Mucosa of descending colon (tissue), 3 donors: ENCODE measurements at places on chromosomes 5 and 9. TPM values are rescaled to one million over a fixed set of nuclear protein-coding genes. Genes with fewer than 3 reads are reported as not detected.

DNA sequence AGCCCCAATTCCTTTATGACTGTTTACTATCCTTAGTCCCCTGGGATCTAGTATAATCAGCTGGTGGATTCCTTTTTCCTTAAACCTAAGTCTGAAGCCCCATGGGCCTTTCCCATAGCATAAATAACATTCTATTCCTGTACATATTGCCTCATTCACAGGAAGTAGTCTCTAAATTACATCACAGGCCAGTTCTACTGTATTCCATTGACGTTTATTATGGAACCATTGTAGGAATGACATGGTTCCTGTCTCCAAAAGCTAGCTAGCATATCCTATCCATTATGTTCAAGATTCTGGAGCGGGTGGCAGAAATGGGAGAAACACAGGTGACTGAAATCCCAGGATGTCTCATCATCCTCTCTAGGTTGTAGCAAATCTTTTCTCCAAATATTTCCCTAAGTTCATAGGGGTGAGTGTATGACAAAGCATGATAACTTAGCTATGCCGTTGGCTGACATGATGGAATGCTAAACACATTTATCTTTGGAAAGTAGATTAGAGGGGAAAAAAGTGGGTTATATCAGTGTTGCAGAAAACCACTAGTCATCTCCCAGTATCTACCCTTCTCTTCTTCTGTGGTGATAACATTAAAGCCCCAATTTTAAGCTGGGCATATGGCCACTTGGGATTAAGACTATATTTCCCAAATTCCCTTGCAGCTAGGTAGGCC, 140.1 kb downstream of the FGF1 start:
- DNase-seq: no peak

DNA sequence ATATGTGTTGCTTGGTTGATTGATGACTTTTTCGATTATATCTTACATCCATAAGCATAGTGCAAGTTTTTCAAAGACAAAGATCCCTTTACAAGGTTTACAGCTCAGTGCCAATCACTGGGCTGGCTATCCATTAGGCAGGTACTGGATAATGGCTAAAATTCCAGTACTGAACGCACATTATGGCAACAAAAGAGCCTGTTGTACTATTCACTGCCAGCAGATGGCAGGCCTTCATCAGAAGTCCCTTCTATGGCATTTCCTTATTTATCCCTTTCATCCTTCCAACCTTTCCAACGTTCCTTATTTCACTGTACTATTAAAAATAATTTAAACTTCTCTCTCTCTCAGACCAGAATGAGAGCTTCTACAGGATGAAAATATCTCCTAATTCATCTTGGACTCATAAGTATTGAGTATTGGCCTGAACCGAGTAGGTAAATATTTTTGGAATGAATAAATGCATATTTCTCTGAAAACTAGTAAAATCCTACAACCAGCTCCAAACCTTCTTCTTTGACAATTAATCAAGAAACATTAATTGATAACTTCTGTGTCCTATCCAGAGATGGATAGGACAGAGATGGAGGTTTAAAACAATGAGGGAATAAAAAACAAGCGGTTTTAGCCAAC, 6.7 kb upstream of the WNT8A start:
- DNase-seq: peak; percentile 31

GRCh38 chr5:9483779-9484178, 62.1 kb downstream of the SEMA5A start:
- DNase-seq: no peak

TMC1 gene
- total RNA-seq: 0.77 TPM

GLRA1 gene
- total RNA-seq: not detected

IFNA13 gene
- total RNA-seq: not detected

DNA sequence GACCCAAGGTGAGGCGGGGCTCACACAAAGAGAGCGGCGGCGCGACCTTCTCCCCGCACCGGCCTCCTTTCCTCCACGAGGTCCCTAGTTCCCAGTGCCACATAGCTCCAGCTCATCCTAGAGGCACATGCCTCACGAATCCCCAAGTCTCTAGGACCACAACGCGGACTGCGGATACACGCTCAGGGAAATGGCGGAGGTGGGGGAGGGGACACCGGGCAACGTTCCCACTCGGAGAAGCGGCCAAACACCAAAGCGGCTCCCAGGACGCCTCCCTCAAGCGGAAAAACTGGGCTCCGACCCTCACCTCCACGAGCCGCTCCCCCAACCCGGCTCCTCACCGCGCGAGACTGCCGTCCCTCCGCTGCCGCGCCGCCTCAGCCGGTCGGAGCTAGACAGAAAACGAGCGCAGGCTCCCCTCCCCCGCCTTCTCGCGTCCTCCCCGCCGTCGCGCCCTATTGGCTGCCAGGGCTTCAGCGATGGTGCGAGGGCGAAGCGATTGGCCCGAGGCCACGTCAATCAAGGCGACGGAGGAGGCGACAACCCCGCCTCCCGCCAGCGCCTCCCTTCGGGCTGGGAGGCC, at the start of gene HNRNPK:
HNRNPK (minus strand) TSS at position 404 of the 583 bp plus-strand sequence. CDS start 1,963 bp downstream, outside the sequence.
- peak; percentile 99 for DNase-seq

- no peak for DNase-seq
Measured at GRCh38 chr5:87876616-87877015, 392.0 kb downstream of the TMEM161B start.

- no peak for DNase-seq
Measured at GRCh38 chr5:66417781-66418180, 178.4 kb upstream of the MAST4 start.

F12 gene
- 3.0 TPM for total RNA-seq

DNA sequence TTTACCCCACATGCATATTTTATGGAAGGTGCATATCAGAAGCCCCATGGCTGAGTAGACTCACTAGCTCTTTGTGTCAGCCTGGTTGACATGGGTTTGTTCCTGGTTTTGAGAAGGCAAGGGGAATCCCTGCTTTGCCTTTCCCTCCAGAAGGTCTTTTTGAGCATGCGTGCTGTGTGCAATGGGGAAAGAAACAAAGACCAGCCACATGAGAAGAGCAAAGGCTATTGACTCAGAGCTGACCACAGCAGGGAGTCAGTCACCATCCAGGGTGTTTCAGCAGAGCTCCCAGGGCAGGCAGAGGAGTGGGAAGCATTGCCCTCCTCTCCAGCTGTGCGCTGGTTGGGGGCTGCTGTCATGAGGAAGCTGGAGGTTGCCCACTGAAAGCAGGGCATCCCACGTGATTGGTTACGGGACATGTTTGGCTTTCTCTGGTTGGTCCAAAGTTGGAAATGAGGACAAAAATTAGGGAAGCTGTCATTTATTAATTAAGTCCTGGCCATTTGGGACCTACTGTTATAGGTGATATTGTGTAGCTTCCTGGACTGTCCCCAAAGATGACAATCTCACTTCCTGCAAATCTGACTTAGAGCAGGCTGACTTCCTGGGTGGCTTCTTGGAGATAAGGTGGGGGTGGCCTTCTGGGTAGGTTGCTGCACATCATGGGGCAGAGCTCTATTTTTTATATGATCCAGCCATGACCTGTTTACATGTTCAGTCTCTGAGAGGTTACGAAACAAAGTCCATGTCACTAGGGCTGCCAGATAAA, 48.9 kb upstream of the TDRD7 start:
- DNase-seq: no peak

FGD3 gene
- total RNA-seq: 5.4 TPM

GRCh38 chr5:31688515-31689092, 49.7 kb downstream of the PDZD2 start:
- DNase-seq: no peak

PCSK1 gene
- 1.5 TPM for total RNA-seq

DNA sequence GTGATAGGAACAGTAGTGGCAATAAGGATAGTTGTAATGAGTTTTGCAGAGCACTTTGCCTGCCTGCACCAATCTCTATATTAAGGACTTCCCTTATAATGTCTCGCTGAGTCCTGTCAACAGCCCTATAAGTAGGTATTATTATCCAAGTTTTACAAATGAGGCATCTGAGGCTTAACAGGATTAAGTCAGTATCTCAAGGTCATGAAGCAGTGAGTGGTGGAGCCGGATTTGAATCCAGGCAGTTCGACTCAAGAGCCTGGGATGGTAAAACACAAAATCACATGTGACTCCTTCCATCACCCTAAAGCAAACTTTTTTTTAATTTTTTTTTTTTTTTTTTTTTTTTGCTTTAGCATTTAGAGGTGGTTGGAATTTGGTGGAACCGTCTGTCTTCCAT, 59.0 kb upstream of the RARS1 start:
- no peak for DNase-seq

DNA sequence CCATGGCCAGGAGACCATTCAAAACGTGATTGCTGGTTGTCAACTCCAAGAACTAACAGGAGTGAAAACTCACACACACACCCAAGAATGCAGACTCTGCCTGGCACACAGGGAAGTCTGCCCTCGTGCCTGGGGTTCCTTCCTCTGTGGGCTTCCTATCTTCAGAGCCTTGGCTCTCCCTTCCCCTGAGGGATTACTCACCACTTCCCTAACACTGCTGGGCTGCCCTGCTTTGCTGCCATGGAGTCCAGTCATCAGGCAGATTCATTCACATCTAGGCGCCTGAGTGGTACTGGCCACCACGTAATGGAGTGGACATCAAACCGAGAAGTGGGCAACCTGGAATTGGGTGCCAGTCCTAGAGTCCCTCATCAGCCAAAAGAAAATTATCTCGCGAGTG, 76.4 kb upstream of the PRSS3 start:
- peak; percentile 15 for DNase-seq

- DNase-seq: no peak
Measured at GRCh38 chr5:180704362-180704761, 35.5 kb downstream of the OR2Y1 start.

NOXA1 gene
- 18.0 TPM for total RNA-seq

DNA sequence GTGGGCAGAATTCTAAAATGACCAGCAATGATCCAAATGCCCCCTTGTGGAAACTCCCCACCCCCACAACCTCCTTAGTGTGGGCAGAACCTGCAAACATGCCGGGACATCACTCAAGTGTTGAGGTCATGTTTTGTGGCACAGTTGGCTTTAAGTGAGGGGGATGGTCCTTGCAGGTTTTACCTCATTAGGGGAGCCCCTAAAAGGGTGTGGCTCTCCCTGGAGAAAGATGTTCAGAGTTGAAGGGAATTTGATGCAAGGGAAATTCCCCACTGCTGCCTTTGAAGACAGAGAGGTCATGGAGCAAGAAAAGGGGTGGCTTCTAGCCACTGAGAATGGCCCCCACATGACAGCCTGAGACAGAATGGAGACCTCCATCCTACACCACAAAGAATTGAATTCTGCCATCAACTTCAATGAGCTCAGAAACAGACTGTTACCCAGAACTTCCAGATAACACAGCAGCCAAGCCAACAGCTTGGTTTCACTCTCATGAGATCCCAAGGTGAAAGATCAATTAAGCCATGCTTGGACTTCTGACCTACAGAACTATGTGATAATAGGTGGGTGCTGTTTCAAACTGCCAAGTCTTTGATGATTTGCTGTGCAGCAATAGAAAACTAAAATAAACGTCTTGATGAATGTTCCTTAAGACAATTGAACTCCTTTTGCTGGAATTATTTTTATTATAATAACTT, 103.4 kb downstream of the MED10 start:
- no peak for DNase-seq

DNA sequence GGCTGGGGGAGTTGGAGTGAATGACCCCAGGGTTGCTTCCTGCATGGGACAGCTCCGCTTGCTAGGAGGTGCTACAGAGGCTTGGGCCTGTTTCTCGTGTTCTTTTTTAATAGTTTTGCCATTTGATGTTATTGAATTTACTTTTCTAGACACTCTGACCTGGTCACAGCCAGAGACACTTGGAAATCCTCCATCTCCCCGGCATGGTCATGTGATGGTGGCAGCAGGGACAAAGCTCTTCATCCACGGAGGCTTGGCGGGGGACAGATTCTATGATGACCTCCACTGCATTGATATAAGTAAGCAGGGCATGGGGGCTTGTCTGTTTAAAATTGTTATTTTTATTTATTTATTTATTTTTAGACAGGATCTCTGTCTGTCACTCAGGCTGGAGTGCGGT, 13.4 kb downstream of the HSPA5 start:
- DNase-seq: no peak

DNA sequence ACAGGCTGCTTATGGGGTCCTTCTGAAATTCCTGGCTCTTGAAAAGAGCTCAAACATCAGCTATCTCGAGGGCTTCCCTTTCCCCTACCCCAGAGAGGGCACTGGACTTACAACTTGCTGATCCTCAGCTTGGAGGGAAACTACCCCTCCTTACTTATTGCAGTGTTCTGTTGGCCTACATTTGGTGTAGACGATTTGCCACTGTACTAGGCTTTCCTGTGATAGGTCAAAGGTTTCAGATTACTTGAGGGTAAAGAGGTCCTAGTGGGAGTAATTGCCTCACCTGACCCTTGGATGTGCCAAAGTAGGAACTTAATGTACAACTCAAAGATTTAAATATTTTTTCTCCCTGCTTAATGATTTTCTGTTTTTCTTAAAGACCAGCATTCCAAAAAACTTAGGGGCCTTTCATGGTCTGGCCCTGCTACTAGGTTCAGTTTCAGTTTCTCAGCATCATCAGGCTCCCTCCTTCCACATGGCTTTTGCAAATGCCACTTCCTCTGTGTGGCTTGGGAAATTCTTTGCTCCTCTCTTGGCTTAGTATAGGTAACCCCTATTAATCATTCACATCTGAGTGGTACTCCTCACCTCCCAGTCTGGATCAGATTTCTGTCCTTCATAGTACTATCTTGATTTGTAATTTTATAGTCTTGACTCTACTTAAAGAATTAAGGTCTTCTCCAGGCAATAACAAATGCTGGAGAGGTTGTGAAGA, 32.4 kb downstream of the CYSTM1 start:
- no peak for DNase-seq

DNA sequence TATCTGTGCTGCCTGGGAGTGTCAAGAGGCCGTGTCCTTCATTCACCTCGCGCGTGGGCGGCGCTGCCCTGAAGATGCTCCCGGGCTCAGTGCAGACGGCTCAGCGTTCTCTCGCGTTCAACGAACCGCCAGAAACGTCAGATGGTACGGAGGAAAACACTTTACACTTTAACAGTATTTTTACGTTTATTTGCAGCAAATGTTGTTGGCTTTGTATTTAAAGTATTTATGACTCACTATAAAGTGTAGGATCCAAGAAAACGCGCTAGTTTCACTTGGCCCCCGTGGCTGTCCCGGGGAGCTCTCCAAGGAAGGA, 544 bp upstream of the ERCC6L2 start:
- DNase-seq: peak; percentile 79

DNA sequence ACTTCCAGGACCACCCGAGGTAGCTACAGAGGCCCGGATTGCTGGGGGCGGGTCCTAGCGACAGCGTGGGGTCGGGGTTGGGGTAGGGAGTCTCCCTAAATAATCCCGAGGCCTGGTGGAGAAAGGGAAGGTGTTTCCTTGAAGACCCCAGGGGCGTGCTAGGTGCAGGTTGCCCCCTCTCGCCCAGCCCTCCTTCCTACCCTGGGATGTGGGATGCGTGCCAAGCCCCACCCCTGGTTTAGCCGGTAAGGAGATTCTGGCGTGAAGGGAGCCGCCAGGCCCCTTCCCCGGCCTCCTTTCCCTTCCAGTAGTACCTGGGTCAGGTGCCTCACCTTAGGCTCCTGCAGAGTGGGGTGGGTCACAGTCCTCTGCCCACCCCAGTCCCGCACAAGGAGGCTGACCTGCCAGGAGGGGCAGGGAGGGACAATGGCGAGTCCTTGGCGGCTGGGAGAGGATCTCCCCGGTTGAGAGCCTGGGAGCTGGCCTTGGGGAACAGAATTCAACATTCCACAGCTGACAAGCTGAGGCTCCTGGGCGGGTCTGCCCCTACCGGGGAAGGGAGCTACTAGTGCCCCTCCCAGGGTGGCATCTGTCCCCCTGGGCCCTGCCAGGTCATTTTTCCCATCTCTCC, 674 bp downstream of the TSPAN17 start:
- DNase-seq: peak; percentile 82
